ENCODE measurements at places on chromosomes 12 and 14. TPM values are rescaled to one million over a fixed set of nuclear protein-coding genes. Genes with fewer than 3 reads are reported as not detected.

GRCh38 chr12:64864319-64864718 is 39.9 kb downstream of the TBC1D30 start:
- no peak for DNase-seq

- DNase-seq = no peak
These were observed 115.4 kb downstream of the SOX5 start for GRCh38 chr12:23834076-23834475.

GYS2 gene
- total RNA-seq = not detected

DNA sequence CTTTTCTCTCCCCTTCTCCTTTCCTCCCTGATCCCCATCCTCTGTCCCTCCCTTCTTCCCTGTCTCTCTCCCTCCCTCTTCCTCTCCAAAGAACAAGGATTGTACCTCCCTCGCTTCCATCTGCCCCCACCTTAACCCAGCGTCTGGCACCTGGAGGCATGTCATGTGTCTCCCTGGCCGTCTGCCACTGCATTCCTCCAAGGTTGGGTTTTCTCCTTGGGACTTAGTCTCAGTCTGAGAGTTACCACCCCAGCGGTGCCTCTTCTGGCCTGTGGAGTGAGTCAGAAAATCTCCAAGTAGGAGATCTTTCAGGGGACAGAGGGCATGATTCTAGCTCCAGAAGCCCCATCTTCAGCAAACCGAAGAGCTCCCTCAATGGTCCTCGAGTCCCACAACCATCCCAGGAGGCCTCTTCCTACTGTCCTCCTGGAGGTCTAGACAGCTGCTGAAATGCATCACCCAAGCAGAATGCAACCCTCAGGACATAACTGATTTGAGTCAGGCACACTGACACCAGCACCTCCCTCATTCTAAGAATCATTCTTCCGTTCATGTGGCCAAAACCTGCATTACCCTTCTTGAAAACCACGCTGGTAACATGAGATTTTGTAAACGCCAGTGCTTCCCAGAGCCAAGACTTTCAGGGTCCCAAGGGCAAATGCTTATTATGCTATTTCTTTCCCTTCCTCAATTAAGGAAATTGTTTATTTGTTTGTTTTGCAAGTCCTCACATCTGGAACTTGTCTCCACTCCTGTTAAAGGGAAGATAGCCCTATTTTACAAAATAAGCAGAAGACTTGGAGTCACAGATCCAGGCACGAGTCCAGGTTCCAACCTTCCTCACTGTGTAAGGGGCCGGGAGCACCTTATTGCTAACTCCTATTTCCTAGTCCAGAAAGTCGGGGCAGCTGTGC is 463.2 kb downstream of the BCL11B start:
- DNase-seq = no peak

GRCh38 chr12:66744956-66745383 is 66.1 kb upstream of the GRIP1 start:
- DNase-seq = no peak

NEUROD4 gene
- not detected for total RNA-seq

GALNT16 gene
- total RNA-seq = not detected

DNA sequence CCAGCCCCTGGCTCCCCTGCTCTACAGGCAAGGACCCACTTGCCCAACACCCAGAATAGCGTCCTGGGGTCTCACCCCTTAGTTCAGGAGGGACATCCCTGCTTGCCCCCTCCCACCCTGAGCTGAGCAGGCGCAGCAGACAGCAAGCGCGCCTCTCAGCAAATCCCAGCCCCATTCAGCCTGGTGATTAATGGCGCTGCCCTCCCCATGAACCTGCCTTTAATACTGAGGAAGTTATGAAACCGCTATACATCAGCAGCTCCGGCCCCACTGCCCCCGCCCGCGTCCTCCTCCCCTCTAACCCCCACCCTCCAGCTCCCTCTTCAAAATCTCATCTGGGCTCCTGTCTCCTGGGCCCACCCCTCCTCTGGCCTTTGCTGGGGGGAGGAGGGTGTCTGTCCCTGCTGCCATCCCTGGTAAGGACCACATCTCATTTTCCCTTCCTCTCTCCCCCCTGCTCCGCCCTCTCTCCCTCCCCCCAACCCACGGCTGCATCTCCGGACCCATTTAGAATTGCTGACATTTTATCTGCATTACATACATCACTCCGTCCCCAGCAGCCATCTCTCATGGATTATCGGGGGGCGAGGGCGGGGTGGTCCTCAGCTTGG is 7.1 kb upstream of the SMUG1 start:
- DNase-seq = no peak

INHBE gene
- total RNA-seq = not detected

HHIPL1 gene
- not detected for total RNA-seq

GRCh38 chr12:125983094-125983783 is 918.0 kb downstream of the AACS start:
- DNase-seq = no peak

GRCh38 chr14:89807892-89808291 is 146.6 kb downstream of the EFCAB11 start:
- DNase-seq = no peak

- no peak for DNase-seq
These were observed 68.7 kb downstream of the NIN start for GRCh38 chr14:50762001-50762930.

DNA sequence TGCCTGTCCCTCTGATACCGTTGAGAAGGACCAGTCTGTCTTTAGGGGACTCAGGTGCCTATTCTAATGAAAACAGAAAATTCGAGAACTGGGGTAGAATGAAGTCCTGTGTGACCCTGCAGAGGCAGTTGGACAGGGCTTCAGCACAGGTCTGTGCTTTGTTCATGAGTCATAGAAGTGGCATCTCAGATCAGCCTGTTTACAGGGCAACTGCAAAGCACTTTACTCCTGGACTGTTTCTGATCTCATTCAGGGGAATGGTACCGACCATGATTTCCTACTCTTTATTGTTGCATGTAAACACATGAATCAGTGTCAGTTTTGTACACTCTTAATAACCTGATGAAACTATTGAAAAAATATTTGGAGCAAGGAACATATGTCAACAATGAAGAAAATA is 1517.0 kb downstream of the AACS start:
- no peak for DNase-seq

All from natural killer cell (primary cell).